Endothelial cell (in vitro differentiated cells): ENCODE measurements at places on chromosomes 2 and 18.

DNA sequence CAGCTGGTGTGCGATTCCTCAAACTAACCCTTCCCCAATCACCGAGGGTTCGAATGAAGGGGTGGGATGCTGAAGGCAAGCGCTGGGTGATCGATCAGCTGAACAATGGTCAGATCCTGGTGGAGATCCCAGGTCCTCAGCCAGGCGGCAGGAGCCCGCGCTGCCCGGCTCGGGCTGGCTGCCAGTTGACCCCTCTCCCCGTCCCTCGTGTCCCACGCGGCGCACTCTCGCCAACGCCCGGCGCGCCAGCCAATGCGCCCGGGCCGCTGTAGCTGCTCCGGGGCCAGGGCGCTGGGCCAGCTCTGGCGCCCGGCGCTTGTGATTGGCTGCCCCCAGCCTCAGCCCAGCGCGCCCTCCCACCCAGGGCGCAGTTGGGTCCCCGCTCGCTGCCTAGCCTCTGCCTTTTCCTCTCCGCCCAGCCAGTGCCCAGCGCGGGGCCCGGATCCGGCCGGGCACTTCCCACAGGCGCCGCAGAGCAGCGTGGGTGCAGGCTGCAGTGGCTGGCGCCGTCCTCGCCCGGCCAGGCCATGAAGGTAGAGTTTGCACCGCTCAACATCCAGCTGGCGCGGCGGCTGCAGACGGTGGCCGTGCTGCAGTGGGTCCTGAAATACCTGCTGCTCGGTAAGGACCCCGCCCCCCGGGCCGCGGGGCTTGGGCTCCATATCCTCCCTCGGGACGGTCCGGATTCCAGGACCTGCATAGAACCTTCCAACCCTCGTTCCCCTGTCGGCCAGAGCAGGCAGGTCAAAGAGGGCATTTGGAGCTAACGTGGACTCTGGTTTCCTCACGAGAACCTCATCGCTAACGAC lies at the start of gene MOGAT1:
Gene MOGAT1, plus strand, starts transcription at position 400 of the 809 bp plus-strand sequence. Its CDS starts 128 bp downstream, at position 528.
- peak; percentile 43 for DNase-seq

GRCh38 chr2:112242384-112242783 lies 12.5 kb downstream of the ZC3H8 start:
- no peak for DNase-seq

GRCh38 chr2:133241224-133241571 lies 327.1 kb downstream of the NCKAP5 start:
- DNase-seq = no peak

DNA sequence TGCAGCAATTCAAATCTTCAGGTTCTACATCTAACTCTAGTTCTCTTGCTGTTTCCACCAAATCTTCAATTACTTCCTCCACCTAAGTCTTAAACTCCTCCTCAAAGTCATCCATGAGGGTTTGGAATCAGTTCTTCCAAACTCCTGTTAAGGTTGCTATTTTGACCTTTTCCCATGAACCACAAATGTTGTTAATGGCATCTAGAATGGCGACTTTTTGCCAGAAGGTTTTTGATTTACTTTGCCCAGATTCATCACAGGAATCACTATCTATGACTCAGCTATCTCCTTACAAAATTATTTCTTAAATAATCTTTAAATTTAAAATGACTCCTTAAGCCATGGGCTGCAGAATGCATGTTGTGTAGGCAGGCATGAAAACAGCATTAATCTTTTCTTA lies 368.9 kb upstream of the TNP1 start:
- DNase-seq = no peak

- DNase-seq = no peak
These were observed 100.6 kb downstream of the CMPK2 start for GRCh38 chr2:6764968-6765723.

DNA sequence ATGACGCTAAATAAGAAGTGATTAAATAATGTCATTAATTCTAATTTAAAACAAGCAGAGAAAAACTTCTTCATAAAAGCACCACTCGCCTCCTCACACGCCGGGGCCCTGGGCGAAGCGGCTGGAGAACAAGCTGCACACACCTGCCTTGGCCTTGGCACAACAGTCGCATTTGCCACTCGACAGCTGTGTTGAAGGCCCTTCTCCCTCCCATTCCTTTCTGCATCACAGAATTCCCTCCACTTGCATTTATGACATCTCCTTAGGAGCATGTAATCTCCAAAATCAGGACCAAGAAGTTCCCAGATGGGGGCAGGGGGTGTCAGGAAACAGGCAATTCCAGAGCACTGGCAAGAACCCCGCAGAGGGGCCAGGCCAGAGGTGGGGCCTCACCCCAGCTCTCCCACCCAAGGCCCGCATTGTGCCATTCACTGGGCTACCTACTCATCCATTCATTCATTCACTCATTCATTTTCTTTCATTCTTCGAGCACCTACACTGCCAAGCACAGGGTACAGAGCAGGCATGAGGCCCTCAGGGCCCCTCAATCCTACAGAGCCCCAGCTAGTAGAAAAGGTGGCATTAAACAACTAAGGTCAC lies 6.4 kb downstream of the HDAC4 start:
- no peak for DNase-seq

DNA sequence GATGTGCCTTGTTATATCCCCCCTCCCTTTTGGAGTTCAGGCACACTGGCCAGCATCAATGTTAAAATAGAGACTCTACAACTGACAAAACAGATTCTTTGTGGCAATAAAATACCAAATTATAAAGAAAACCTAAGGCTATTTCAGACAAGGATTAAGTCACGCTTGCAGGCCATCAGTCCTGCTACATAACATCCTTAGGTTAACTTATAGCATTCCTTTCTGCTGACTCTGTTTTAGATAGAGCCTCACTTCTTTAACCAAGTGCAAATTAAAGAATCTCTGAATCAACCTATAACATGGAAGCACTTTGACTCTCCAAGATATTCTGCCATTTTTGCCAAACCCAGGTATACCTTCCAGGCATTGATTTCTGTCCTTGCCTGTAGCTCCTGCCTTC lies 784.6 kb downstream of the RNF144A start:
- DNase-seq = no peak

DNA sequence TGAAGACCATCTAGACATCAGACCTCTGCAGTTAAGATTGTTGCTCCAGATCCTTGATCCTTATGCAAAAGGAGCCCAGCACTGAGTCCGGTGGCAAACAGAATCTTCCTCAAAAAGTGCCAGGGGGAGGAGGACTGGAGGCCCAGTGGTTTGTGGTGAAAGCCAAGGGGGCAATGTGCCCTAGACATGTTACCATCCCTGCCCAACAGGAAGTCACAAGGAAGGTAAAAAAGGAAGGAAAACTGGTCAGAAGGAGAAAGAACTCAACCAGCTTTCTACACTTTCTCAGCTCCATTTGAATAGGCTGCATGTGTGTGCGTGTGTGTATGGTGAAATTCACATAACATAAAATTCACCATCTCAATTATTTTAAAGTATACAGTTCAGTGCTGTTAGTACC lies 25.0 kb upstream of the KDM3A start:
- no peak for DNase-seq

GRCh38 chr2:178413472-178414265 lies 37.3 kb downstream of the PRKRA start:
- peak; percentile 76 for DNase-seq

DNA sequence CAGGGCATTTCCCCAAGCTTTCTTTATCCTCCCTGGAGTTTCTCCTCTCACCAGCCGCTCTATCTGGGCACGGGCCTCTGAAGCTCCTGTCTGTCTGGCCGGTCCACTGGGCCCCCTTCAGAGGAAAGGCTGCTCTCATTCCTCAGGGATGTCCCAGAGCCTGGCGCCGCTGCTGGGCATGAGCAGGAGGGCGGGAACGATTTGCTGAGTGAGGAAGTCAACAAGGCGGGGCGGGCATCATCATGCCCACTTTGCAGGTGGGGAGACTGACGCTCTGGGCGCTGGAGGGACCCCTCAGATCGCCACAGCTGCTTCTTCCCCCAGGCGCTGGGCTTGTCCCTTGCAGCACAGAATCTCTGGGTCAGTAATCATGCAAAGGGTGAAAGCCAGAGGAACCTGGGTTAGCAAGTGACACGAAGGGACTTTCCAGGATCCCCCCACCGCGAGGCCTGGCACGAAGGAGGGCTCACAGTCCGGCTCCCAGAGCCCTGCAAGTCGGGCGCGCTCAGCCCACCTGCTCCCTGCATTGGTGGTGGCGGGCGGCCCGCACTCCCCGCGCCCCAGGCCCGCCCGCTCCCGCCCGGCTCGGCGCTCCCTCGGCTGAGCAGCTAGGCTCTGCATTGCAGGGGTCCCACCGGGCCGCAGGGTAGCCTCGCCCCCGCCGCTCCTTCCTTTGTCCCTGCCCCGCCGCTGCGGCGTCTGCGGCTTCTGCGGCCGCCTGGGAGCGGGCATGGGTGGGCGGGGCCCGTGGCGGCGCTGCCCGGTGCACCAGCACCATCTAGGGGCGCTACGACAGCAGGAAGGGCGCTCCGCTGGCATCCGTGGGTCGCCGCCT lies 157.8 kb downstream of the CYRIA start:
- peak; percentile 69 for DNase-seq

DNA sequence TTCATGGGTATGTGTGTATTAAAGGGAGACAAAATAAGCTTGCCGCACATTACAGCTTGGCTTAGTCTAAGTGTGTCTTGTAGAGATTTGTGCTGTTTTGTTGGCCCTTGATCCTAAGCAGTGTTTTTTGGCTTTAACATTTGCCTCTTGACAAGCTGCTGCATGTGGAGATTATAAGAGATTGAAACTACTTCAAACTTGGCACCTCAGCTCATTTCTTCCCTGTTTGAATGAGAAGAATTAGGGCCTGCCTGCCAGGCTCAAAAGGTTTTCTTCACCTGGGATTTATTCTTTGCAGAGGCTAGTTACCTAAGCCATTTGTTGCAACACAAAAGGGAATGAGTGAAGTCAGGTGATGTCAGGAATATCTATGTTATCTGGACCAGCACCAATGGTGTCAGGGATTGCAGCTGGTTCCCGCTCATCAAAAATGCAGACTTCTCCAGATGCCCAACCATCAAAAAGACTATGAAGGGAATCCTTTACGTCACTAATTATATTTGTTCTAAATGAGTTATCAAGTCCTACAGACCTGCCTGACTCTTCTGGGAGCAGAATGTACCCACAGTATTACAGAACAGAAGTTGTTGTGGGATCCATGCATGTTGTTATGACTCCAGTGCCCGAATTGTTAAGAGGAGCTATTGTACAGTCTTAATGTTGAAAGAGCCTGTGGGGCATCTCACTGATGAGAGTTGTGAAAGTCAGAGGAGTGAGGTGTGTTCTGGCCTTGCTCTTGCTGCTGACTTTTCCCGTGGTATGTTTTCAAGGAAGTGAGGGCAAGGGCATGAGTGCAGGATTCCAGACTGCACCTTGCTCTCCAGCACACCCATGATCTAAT lies 31.0 kb downstream of the ABCA12 start:
- no peak for DNase-seq

DNA sequence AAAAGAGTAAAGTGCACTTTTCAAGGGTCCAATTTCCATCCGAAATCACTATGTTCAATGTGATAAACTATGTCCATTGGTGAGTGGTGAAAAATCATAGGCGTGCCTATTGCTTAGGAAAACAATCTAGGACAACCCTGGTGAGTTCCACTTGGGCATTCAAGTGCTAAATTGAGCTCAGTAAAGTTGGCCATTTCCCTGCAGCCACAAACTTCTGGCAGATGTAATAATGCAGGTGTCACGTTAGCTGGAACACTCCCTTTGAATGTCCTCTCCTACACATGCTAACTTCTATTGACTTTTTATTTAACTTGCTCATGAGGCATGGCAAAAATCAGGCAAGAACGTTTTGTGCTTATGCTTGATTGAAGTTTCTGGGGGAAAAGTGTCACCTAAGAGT lies 67.1 kb downstream of the CPS1 start:
- DNase-seq = no peak
